Stimulated activated CD8-positive, alpha-beta memory T cell treated with anti-CD3 and anti-CD28 coated beads, Interleukin-15, amount 100 ng/mL, for 1 hour (primary cell): ENCODE measurements at places on chromosomes 2 and 18.

DNA sequence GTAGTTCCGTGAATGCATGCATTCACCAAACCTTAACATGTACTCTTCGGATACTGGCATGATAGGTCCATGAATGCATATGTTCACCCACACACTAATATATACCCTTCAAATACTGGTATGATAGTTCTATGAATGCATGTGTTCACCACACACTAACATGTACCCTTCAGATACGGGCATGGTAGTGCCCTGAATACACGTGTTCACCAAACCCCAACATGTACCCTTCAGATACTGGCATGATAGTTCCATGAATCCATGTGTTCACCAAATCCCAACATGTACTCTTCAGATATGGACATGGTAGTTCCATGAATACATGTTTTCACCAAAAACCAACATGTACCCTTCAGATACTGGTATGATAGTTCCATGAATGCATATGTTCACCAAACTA is 48.5 kb upstream of the ALKAL2 start:
- no peak for DNase-seq

- no peak for DNase-seq
Measured at GRCh38 chr2:32061973-32062861, 1.1 kb upstream of the SPAST start.

DNA sequence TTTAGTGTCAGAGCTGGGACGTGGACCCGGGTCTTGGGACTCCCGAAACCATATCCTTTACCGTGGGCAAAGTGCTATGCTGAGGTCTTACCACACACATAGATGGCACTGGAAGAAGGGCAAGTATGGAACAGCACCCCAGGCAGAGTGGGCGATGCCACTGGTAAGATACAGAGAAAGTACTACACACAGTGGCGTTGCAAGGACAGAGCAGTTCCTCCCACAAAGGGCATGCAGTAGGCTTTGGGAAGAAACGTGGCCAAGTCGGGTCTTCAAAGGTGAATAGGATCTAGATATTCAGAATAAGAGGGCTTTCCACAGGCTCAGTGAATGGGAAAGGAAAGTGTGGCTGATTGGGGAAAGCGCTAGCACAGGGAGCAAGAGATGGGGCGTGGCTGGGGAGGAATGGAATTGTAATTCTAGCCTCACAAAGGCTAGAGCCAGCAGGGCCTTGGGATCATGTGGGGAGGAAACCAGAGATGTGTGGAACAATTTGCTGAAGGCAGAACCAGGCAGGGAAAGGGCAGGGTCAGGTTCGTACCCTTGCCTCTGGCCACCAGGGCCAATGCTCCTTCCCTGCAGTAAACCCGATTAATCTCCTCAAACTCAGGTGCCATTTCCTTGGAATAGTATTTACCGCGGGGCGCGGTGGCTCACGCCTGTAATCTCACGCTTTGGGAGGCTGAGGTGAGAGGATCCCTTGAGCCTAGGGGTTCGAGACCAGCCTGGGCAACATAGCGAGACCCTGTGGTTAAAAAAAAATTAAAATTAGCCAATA is 36.0 kb downstream of the PCBP1 start:
- no peak for DNase-seq

DNA sequence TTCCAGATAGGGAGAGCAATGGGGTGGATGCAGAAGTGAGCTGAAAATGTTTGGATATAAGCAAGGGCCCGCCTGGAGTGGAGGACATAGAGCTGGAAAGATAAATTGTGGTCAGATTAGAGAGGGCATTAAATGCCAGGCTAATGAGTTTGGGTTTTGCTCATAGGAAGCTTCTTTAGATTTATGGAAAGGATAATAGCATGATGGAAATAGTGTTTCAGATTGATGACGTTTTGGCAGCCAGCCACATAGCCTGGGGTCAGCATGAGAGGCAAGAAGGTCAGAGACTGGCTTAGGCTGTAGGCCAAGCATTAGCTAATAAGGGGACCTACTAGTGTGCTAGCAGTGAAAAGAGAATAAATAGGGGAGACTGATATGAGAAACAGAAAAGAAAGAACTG is 321.6 kb downstream of the STK39 start:
- DNase-seq: no peak

- no peak for DNase-seq
Measured at GRCh38 chr2:206766057-206766930, 888 bp downstream of the FASTKD2 start.

GRCh38 chr2:113675875-113676274 is 48.8 kb downstream of the RABL2A start:
- no peak for DNase-seq

GRCh38 chr2:126723281-126723815 is 67.4 kb downstream of the GYPC start:
- no peak for DNase-seq

DNA sequence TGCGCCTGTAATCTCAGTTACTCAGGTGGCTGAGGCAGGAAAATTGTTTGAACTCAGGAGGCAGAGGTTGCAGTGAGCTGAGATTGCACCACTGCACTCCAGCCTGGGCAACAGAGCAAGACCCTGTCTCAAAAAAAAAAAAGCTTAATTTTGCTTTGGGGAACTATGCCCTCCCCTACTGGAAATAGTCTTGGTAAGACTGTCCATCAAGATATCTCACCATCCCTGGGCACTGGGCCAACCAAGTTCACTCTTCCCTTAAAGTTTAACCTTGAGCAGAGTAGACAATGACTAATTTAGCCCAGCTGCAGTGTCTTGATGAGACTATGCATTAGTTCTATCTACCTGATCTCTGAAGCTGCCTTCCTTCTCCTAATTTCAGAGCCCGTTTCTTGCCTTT is 44.7 kb downstream of the ASXL2 start:
- DNase-seq: no peak

DNA sequence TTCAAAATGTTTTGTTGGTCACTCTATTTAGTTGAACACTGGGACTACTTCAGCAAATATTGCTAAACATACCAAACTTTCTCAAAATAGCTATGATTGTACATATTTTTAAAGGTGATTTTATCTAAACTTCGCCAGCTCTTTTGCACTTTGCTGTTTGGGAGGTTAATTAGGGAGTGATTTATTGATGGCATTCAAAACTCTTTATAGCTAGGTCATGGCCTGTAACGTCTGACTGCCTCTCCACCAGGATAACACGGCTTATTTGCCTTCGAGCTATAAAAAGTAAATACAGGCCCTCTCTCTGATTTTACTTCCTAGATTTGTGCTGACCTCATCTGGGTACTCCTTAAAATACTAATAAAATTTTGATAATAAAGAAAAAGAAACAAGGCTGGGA is 931.9 kb downstream of the DCDC2C start:
- no peak for DNase-seq
